ENCODE measurements at places on chromosomes 5 and 9.

GRCh38 chr5:130337179-130337888 is 433.1 kb downstream of the CHSY3 start:
- no peak for DNase-seq

GRCh38 chr9:120263836-120264235 is 316.1 kb downstream of the CDK5RAP2 start:
- DNase-seq, result no peak

GRCh38 chr5:53434541-53434940 is 45.9 kb upstream of the FST start:
- DNase-seq, result no peak

DNA sequence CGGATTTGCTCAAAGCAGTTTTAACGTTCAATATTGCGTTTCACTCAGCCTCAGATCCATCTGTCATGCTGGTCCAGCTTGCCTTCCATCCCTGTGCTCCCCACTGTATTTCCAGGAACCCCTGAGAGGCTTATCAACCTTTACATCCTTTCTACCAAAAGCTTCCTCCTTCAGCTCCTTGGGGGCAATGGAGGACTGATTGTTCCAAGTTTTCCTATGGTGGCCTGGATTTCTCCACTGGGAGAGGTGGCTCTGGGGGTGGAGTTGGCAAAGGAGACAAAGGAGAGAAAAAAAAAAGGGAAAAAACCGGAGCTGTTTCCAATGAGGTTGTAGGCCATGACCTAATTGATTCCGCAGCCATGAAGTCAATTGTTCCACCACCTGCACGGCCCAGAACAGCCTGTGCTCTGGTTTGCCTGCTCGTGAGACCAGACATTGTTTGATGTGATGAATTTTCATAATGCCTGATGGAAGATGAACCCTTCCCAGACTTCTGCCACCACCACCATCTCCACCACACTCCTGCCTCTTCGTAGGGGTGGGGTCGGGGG is 54.1 kb downstream of the ABLIM3 start:
- no peak for DNase-seq

- DNase-seq, result no peak
Observed at GRCh38 chr9:20526500-20527319, 95.6 kb downstream of the MLLT3 start.

DNA sequence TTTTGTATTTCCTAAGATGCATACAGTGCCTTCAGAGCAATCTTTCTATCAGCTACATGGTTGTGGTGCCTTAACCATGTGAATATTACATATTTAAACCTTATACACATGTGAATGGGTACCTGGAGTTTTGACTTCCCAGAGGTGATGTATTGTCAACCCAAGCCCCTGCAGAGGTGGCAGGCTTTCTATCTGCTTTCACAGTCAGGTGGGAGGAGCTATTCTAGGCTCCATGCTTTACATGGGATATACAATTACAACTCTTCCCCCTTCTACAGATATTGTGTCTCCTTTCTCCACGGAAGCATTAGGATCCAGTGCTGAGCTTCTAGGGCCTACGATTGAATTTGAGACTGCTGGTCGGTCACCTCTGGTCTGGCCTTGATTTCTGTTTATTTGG is 89.8 kb upstream of the TUT7 start:
- no peak for DNase-seq

- DNase-seq, result no peak
Observed at GRCh38 chr5:2148312-2149194, 265.8 kb upstream of the IRX4 start.

DNA sequence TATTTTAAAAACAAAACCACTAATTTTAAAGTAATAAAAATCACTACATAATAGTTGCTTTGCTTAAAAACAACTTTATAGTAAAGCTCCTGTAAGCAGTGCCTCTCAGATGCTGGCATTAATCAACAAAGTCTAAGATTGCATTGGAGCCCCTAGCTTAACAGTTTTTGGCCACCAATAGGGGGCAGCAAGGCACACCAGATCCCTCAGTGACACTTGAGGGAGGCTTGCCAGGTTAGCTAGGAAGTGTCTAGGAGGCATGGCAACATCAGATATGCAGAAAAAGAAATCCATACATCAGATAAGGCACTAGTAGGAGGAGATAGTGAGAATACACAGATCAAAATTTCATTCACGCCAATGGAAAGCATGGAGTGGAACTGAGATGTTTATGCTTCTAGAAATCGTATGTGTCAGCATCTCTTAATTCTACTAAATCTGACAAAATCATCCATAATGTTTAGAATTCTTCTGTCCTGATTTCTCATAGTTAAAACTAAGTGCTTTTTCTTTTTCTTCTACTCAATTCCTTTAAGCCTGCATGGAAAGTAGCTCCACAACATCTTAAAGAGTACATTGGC is 73.6 kb upstream of the PAM start:
- peak; percentile 54 for DNase-seq

DNA sequence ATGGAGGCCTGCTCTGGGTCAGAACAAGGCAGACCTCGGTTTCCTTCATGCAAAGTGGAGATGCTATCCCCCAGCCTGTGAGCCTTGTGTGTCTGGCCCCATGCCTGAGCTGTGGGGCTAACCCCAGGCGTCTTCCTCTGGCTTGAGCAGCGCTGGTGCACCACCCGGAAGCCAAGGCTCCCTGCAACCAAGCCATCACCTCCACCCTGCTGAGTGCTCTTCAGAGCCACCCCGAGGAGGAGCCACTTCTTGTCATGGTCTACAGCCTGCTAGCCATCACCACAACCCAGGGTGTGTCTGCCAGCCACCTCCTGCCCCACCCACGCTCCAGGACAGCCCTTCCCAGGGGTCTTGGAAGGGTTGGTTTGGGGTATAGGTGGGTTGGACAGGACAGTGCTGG is 16.2 kb downstream of the REXO4 start:
- no peak for DNase-seq

DNA sequence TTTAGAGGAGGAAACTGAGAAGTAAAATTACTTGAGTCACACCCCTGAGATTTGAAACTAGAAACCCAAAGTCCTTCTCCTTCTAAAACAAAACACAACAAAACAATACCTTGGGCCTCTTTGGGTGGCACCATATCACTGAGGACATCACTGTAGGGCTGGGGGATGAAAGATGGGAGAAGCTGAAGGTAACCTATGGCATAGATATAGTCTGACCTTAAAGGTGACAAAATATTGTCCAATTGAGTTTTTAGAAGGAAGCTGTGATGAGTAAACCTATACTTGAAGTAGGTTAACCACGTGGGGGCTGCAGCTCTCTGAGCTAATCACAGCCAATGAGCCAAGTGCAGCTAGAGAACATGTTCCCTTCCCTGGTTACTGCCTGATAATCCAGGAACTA is 167.4 kb upstream of the CD180 start:
- no peak for DNase-seq

- DNase-seq, result no peak
Observed at GRCh38 chr5:156147944-156148285, 179.0 kb upstream of the SGCD start.

GRCh38 chr5:140223567-140223966 is 48.6 kb downstream of the CYSTM1 start:
- DNase-seq, result no peak

DNA sequence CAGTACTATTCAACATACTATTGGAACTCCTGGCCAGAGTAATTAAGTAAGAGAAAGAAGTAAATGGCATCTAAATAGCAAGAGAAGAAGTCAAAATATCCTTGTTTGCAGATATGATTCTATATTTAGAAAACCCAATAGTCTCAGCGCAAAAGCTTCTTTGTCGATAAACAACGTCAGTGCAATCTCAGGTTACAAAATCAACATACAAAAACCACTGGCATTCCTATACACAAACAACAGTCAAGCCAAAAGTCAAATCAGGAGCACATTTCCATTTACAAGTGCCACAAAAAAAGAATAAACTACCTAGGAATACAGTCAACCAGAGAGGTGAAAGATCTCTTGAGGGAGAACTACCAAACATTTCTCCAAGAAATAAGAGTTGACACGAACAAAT is 1901.9 kb upstream of the ACO1 start:
- no peak for DNase-seq

DNA sequence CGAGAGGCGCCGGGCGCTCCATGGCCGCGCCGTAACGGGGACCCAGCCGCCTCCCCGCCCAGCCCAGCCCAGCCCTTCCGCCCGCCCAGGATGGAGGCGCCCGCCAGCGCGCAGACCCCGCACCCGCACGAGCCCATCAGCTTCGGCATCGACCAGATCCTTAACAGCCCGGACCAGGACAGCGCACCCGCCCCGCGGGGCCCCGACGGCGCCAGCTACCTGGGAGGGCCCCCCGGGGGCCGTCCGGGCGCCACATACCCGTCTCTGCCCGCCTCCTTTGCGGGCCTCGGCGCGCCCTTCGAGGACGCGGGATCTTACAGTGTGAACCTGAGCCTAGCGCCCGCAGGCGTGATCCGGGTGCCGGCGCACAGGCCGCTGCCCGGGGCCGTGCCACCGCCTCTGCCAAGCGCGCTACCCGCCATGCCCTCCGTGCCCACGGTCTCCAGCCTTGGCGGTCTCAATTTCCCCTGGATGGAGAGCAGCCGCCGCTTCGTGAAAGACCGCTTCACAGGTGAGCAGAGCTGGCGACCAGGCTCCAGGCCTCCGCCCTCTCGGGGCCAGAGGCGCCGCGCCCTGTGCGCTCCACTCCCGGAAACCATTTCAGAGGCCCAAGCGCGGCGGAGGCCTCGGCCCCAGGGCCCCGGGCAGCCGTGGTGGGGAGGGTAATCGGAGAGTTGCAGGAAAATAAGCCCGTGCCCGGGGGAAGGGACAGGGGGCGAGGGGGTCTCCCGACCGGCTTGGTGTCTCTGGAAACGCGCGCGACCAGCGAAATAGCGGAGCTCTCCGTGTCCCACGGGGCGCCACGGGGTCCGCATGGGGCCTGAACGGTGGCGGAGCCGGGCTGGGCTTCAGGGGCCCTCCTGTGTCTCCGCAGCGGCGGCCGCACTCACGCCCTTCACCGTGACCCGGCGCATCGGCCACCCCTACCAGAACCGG is 496 bp downstream of the TLX3 start:
- no peak for DNase-seq

- DNase-seq, result no peak
Observed at GRCh38 chr9:16197578-16198370, 644.9 kb downstream of the CCDC171 start.

DNA sequence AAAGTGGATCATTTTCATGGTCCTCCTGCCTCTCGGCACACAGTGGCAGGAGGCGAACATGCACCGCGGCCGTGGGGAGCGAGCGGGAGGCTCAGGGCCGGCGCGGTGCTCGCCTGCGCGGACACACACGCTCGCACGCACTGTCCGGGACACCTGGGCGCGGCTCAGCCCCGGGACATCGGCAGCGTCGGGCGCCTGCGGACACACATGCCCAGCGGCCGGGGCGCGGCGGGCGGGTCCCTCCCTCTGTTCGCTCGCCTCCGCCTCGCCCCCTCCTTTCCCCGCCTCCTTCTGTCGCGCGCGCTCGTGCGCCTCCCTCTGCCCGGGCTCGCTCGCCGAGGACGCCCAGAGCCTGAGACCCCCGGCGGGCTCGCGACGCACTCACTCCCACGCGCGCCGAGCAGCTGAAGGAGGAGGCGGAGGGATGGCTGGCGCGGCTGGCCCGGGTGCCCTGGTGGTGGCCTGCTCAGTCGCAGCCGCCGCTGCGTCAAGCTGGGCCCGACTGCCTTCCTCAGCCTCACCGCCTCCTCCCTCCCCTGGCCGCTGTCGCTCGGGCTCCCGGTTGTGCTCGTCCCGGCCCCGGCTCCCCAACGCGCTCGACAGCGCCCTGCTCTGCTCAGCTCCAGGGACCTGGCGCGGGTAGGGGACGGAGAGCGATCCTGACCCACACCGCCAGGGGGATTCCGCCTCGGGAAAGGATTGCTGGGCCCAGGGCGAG is at the start of gene FRMD3:
Gene FRMD3, minus strand, starts transcription at position 230 of the 718 bp plus-strand sequence. Its CDS starts 170 bp downstream, at position 60.
- peak; percentile 30 for DNase-seq

GRCh38 chr5:122766130-122766529 is 8.8 kb upstream of the SNX2 start:
- DNase-seq, result no peak

GRCh38 chr5:95818181-95819147 is 4.1 kb downstream of the GLRX start:
- DNase-seq, result no peak

DNA sequence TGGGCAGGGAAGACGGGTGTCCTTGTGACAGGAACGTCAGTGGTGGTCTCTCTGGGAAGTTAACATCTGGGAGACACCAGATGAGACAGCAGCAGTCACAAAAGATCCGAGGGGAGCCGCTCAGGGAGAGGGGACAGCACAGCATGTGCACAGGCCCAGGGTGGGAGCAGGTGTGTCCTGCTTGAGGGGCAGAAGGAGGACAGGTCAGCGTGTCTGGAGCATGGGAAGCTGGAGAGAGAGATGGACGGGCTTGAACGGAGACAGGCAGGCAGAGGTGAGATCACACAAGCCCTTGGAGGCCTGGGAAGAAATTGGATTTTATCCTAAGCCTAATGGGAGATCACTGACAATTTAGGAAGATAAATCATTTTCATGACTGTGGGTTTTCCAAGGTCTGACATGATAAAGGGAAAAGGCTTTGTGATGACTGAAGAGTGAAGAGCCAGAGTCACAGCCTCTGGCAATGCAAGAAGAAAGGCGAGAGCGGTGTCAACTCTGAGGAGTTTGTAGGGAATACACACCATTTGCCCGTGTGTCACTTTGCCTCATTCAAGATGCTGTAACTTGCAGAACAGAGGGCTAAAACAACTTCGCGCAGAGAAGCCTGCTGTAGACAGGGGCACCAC is 88.3 kb downstream of the FSTL4 start:
- DNase-seq, result no peak

- no peak for DNase-seq
Observed at GRCh38 chr5:58048954-58049353, 410.9 kb downstream of the PLK2 start.

GRCh38 chr5:119343766-119344165 is 12.1 kb upstream of the TNFAIP8 start:
- DNase-seq, result no peak

GRCh38 chr9:84228130-84228720 is 112.3 kb downstream of the SLC28A3 start:
- DNase-seq, result no peak

GRCh38 chr9:132183134-132183533 is 21.3 kb downstream of the NTNG2 start:
- no peak for DNase-seq

DNA sequence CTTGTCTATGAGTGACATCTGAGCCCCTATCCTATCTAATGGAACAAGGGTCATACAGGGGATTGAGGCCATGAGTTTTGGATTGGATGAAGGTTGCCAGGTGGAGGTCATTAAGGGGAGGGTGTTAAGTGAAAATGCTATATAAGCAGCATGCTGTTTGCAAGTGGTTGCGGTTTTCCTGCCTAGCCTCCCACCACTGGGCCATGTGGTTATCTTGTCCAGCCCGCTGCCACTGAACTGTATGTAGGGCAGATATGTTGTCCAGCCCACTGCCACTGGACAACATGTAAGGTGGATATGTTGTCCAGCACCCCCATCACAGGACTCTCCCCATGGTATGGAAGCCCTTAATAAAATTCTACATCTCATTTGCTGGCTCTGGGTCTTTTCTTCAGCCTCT is 200.0 kb downstream of the FGF10 start:
- DNase-seq, result no peak

GRCh38 chr5:134938030-134938429 is 29.7 kb upstream of the CATSPER3 start:
- DNase-seq, result no peak

Measured in stimulated activated CD4-positive, alpha-beta T cell treated with anti-CD3 and anti-CD28 coated beads, Interleukin-4, amount 100 ng/mL, for 48 hours (primary cell).